ENCODE measurements at places on chromosomes 3 and 15. TPM values are rescaled to one million over a fixed set of nuclear protein-coding genes. Genes with fewer than 3 reads are reported as not detected.
A peak's percentile ranks its signal among the peaks of the same experiment; 100 is the strongest.

CPLX3 gene
- not detected for total RNA-seq

KATNBL1 gene
- 26.0 TPM for total RNA-seq

GAP43 gene
- not detected for total RNA-seq

ANKRD63 gene
- total RNA-seq, result not detected

CP gene
- not detected for total RNA-seq

LRRC2 gene
- total RNA-seq, result under 0.01 TPM

ATP1B3 gene
- total RNA-seq, result 80.7 TPM

CCR3 gene
- total RNA-seq, result not detected

STIMATE gene
- total RNA-seq, result 8.0 TPM

DNA sequence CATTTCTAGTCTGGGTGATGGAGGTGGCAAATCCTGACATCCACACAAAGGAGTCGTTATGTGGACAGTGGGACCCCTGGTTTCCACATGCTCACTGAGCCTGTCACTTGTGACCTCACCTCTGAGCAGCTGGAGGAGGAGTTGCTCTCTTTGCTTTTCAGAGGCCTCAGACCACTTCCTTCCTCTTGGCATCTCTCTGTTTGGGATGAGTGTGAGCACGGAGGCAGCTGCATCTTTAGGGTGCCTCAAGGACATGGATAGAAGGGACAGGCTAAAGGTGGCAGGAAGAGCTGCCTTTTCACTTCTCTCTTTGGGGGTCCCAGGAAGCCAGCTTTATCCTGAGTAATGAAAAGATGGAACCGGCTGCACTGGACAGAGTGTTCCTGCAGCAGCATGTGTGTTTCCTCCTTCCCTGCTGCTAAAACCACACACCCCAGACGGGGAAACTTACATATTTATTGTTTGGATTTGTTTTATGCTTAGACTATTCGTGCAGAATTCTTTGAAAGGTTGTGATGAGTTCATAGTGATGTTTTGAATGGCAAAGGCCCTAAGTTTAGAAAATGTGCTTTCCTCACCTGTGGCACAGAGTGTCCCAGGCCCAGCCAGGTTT lies 31.8 kb downstream of the GPR171 start:
- no peak for DNase-seq

DNA sequence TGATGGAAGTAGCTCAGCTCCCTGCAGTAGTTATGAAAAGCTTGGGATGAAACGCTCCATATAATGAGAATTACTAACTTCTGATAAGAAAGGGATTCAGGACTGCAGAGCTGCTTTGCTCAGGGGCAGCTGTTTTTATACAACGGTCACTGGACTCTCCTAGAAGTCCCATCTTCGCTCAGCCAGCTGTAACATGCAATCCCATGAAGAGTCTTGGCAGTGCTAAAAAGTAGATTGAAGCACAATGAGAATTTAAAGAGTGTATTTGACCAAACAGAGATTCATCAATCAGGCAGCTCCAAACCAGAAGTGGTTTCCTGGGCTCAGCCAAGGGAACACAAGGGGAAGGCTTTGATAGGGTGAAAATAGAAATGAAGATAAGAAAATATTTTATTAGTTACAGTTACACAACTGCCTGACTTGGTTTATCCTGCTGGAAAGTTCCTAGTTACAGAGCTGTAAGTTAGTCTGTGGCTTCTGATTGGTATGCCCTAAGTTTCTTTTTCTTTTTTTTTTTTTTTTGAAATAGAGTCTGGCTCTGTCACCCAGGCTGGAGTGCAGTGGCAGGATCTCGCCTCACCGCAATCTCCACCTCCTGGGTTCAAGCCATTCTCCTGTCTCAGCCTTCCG lies 24.1 kb downstream of the SIDT1 start:
- no peak for DNase-seq

- DNase-seq, result peak; percentile 25
Measured at GRCh38 chr15:57784081-57784511, 77.6 kb downstream of the POLR2M start.

GRCh38 chr15:55555089-55555488 lies 33.1 kb downstream of the PYGO1 start:
- DNase-seq, result no peak

GRCh38 chr15:68027388-68027787 lies 26.7 kb upstream of the PIAS1 start:
- DNase-seq, result no peak

DNA sequence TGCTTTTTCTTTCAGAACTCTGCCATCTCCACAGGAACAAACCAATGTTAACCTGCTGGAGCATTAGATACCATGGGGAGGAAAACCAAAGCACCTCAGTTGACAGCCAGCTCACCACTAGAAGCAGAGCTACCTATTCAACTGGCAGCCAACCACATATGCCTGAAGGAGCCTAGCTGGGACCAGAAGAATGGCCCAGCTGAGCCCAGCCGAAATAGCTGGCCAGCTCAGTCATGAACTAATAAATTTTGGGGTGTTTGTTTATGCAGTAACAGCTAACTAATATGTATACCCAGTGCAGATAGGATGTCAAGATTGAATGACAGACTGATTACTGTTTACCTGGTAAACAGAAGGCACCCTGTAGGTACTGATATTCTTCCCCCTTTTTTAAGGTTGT lies 1117.5 kb downstream of the TBL1XR1 start:
- no peak for DNase-seq

GRCh38 chr3:170301405-170301804 lies 56.1 kb upstream of the SKIL start:
- DNase-seq, result peak; percentile 47

GRCh38 chr15:65372787-65373067 lies 5.1 kb downstream of the IGDCC3 start:
- no peak for DNase-seq

DNA sequence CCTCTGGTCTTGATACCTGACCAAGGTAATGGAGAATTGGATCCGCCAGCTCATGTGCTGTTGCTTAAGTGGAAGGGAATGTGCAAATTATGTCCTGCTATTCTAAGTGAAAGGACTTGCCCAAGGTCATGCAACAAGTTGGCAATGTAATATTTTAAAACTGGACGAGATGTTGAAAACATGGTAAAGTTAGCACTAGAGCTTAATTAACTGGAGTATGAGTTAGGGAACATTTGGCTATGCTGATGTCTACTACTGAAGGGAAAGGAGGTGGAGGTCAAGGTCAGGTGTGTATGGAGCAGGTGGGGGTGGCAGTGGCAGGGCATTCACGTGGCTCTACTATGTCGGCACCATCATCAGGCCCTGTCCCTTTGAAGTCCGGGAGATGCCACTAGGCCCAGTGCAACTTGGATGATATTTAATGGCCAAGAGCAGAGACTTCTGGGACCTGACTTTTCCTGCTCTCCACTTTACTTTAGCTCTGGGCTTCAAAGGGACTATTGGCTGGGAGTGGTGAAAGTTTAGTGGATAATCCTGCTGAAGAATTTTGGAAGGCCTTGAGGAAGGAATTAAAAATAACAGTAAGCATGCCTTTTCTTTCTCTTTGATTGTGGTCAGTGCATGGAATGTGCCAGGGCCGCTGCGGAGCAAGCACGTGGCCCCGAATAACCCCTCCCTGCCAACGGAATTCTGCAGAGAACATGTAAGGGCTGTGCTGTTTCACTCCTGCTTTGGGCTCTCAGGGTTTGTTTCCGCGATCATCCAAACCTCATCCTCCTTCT lies 14.9 kb downstream of the SMAD3 start:
- no peak for DNase-seq

DNA sequence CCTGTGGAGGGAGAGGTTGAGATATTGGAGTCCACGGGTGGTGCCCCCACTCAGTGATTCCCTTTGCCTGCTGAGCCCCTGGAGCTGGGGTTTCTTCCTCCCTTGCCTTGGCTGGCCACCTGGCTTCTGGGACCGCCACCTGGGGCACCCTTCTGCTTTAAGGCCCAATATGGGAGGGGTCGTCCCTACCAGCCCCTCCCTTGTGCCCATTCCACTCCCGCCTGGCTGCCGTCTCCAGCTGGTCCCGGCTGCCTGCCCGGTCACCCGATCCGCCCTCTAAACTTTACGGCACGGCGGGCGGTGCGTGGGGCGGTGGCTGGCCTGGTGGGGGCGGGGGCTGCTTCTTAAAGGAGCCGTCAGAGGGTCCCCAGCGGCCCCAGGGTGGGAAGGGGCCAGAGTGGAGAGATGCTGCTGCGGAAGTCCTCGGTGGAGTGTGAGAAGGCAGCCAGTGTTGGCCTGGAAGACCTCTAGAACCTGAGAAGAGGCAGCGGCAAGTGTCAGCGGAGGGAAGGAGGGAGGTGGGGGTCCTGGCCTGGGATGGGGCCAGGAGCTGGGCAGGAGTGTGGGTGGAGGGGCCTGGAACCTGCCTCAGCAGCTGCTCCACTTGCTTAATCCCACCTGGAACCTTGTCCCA lies 1.6 kb upstream of the SEMA3B start:
- no peak for DNase-seq

GRCh38 chr3:42195879-42196330 lies 70.1 kb downstream of the CCK start:
- DNase-seq, result no peak

DNA sequence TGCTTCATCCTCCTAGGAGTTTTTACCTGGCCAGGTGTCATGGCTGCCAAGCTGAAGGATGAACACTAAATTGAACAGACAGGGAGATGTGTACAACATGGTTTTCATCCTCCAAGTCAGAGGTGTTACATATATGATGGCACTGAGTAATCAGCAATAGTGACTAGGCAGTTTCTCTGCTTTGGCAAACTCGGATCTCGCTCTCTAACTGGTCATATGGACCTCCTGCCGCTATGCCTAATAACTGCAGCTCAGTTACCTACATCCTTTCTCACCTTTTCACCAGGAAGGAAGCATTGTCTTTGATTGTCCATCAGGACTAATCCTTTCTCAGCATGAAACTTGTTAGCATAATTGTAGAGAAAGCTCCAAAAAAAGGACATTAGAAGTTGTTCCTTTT lies 175.9 kb upstream of the PLSCR5 start:
- no peak for DNase-seq

- no peak for DNase-seq
Measured at GRCh38 chr3:192899540-192899982, 18.1 kb downstream of the MB21D2 start.

DNA sequence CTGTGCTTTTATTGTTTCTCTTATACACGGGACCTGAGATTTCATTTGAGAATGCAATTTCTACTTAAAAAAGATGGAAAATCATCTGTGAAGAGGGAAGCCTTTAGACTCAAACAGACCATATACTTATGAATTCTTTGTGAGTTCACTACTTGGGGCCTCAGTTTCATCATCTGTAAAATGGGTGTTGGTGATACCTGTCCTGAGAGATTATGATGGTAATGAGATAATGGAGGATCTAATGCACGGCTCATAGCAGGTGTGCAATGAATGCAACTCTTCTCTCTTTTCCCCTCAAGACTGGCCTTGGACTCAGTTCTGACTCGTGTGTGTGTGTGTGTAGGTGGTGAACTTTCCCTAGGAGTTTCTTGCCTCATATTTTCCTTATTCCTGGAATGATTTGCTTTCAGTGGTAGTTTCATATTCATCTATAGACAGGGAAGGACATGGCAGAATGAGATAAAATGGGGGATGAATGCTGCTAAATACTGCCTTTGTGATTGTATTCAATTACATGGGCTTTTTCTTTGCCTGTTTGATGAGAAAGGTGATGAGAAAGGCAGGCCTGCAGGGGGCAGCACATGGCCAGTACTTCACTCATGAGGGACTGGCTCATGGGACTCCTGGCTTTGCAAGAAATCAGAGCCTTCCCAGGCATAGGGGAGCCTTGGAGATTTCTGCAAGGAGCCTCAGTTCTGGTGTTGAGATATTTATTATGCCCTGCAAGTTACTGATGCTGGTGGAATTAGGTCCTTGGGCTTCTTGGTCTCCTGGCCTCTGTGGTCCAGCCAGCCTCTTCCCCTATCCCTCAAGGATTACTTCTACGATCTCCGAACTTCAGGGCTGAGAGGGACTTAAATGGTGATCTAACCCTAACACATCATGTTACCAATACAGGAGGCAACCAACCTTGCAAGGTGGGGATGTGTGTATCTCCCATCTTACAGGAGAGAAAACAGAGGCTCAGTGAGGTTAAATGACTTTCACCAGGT lies 70.7 kb downstream of the RPLP1 start:
- DNase-seq, result peak; percentile 66

GRCh38 chr3:48404440-48405342 lies 25.2 kb downstream of the PLXNB1 start:
- DNase-seq, result no peak
